ENCODE measurements at places on chromosomes 7 and 10.
A peak's percentile ranks its signal among the peaks of the same experiment; 100 is the strongest.

DNA sequence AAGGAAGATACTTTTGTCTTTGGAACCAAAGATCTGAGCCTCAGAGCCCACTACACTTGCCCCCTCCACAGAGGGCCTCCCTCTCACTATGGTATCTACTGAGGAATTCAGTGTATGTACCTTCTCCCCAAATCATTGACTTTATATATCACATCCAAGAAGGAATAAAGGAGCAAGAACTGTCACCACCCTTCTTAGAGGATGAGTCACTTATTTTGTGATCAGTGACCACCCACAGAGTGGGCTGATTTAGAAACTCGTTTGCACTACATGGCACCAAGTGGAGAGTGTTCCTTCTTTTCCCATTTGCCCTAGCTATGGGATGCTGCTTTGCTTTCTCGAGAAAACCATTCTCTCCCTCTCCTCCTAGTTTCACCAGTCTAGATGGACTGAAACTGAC is 5.7 kb downstream of the TMEM243 start:
- DNase-seq = no peak

GRCh38 chr10:96470116-96470743 is 43.5 kb downstream of the TLL2 start:
- no peak for DNase-seq

GRCh38 chr10:30834153-30834552 is 197.5 kb downstream of the ZNF438 start:
- no peak for DNase-seq

- no peak for DNase-seq
Measured at GRCh38 chr10:112126172-112126571, 57.4 kb downstream of the GPAM start.

- DNase-seq = peak; percentile 61
Measured at GRCh38 chr7:50306494-50307367, 2.2 kb downstream of the IKZF1 start.

DNA sequence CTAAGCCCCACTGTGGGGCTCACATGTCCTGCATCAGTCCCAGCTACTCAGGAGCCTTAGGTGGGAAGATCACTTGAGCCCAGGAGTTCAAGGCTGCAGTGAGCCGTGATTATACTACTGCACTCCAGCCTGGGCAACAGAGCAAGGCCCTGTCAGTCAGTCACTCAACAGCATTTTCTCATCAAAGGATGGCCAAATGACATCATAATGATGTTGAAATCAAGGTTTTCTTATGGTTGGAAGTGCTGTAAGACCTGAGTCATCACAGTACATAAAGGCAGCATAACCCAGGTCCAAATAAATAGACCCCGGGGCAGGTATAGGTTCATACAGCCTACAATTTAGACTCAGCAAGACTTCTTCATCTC is 341.1 kb downstream of the PARD3 start:
- DNase-seq = no peak

DNA sequence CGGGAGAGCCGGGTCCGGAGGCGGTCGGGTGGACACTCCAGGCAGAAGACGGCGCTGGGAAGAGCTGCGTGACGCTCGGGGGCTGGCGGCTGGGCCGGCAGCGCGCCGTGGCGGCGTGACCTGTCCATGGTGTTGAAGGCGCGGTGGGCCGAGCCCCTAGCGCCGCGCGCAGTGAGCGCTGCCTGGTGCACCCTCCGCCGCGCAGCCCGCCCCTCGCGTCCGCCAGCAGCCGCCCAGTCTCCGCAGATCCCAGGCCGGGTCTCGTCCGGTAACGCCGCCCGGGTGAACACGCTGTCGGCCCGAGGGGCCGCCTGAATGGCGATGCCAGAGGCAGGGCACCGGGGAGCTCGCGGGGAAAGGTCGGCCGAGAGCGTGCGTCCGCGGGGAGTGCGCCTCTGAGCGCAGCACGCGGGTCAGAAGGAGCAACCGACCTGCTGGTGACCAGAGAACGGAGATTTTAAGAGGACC is 657 bp upstream of the TMEM178B start:
- DNase-seq = no peak

GRCh38 chr10:58795560-58795959 is 282.9 kb downstream of the BICC1 start:
- DNase-seq = no peak

DNA sequence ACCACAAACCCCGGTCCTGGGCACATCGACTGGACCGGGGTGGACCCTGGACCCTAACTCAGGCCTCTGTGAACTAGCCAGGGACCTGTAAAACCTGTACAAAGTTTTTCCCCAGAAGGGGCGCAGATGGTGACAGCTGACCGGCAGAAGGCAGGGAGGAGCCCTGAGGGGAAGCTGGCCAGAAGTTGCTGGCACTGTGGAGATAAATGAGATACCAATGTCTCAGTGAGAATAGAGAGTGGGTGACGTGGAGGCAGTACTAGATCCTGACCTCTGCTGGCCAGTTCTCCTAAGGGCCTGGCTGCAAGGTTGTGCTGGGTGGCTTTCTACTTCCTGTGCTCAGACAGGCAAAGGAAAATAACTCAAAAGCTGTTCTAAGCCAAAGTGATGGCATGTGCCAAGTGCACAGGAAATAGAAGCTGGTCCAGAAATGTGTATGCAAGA is 10.6 kb upstream of the TSPAN14 start:
- DNase-seq = peak; percentile 58

- DNase-seq = peak; percentile 12
Measured at GRCh38 chr7:66627881-66628360, 760 bp upstream of the KCTD7 start.

DNA sequence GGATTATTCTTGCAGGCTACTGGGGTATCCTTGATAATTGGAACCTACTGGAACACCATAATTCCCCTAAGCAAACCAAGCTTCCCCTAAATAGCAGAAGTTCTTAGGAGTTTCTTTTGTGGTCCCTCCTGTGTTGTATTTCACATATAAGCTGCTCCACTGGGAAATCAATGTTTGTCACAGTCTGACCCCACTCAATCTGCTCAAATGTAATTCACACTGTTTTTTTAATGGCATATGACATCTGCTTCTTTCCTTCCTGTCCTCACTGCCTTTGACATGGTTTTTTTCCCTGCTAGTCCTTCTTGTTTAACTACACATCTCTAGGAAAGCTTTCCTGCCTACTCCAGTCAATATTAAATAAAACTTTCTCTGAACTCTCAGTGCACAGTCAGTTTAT is 1.8 kb upstream of the PTPRZ1 start:
- DNase-seq = no peak

DNA sequence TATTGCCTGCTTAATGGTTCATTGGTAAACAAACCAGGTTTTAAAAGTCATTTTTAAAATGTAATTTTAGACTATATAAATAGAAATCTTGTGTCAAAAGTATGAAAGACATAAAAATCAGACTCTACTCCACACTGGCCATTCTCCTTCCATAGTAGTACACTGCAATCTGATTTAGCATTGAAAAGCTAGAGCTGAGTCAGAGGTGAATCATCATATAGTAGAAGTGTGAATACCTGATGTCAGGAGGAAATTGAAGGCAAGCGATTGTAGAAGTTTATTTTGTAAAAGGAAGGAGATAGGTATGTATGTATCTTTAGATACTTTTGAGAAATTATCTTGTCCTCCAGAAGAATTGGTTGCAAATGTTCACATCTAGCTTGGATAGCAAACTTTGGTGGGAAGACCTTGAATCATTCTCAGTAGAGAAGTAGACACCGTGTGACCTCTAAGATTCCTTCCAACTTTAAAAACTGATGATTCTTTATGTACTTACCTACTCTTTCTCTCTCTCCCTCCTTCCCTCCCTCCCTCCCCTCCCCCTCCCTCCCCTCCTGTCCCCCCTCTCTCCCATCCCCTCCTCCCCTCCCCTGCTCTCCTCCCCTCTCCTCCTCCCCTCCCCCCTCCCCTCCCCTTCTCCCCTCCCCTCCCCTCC is 88.1 kb downstream of the BTAF1 start:
- DNase-seq = no peak

DNA sequence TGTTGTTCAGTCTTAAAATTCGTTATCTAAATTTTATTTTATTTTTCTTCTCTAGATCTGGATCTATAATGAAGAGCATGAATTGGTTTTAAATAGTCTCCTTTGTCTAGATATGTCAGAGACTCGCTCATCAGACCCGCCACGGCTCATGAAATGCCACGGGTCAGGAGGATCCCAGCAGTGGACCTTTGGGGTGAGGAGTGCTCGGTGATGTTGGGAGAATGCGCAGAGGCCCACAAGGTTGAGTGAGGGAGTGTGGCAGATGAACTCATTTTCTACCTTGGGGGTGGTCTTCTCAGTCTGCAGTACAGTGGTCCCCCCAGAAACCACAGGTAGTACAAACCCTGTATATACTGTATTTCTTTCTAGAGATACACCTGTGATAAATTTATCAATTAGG is 95.3 kb downstream of the GALNT11 start:
- no peak for DNase-seq

- DNase-seq = no peak
Measured at GRCh38 chr10:10361301-10361885, 656.3 kb upstream of the CELF2 start.

DNA sequence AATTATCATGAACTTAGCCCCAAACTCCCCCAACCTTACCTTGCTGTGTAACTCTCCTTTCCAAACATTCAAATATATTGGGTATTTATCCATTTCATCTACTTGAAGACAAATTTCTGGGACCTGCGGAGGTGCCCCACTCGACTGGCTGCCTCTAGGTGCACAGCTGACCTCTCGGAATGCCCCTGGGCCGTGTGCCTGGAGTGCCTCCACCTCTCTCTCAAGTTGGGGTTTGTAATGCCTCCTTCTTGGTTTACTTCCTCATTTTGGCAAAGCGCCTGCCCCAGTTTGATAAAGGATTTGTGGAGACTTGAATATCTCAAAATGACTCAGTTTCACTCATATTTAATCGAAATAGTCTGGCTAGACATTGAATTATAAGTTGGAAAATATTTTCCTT is 16.6 kb downstream of the ZNF777 start:
- DNase-seq = no peak

GRCh38 chr7:150356265-150356897 is 12.2 kb upstream of the REPIN1 start:
- DNase-seq = peak; percentile 24

- peak; percentile 28 for DNase-seq
Measured at GRCh38 chr7:148838905-148839304, 45.2 kb downstream of the EZH2 start.

DNA sequence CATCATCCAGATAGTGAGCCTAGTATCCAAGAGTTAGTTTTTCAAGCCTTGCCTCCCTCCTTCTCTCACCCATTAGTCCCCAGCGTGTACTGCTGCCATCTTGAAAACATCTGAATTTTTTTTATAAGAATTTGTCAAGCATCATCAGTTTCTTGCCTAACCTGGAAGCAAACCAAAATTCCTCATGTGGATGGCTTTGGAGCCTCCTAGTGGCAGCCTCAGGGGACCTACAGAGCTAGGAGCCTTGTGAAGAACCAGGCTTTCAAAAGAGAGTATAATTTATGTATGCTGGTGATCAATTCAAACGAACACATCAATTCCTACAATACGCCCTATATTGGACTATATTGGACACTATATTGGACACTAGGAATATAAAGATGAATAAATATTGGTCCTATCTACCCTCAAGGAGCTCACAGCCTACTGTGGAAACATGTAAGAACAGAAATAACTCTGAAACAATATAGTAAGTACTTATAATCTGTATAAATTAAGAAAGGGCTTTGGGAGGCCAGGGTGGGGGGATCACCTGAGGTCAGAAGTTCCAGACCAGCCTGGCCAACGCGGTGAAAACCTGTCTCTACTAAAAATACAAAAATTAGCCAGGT is 63.4 kb downstream of the HPSE2 start:
- no peak for DNase-seq

DNA sequence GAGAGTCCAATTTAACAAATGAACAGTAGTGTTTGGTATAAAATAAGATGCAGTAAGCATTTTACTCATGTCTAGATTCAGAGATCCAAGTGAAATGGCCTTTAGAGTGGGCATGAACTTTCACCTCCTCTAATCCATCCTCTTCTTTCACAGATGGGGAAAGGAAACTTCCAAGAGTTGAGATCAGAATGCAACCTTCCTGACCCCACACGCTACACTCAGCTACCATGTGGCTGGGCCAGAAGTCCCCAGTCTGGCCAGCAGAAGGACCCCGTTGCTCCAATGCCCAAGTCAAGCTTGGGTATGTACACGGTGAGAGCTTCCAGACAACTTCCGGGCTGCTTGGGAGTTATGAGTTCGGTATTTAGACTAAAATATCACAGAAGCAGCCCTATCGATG is 228.0 kb downstream of the ELMO1 start:
- DNase-seq = peak; percentile 87

DNA sequence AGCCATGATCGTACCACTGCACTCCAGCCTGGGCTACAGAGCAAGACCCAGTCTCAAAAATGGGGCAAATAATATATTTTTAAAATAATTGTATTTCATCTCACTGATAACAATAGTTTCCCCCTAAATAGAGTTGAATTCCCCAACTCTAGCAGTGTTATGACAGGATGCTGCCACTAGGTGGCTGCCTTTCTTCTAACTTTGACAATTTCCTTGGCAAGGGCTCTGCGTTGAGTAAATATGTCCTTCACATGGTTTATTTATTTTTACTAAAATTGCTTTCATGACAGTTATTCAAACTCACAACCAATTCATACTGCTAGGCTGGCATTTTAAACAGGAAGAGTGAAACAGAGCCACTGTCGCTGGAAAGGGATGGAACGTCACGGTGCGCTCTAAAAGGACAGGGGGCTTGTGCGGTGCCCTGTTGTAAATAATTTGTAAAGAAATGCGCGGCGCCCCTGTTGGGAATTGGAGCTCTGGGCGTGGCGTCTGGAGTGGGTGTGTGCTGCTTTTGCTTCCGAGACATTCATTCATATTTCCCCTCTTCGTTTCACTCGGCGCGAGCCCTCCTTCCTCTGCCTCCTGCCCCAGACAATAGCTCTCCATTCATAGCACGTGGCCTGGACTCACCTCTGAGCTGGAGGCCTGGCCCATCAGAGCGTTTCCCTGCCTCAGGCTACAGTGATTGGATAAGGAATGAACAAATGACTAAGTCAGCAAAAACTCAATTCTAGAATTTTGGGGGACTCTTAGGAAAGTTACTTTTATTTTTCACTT is 20.5 kb upstream of the PITRM1 start:
- peak; percentile 47 for DNase-seq

- DNase-seq = no peak
Measured at GRCh38 chr10:101000915-101001658, 1.5 kb downstream of the LZTS2 start.

GRCh38 chr7:70091362-70091761 is 493.1 kb downstream of the AUTS2 start:
- DNase-seq = no peak

DNA sequence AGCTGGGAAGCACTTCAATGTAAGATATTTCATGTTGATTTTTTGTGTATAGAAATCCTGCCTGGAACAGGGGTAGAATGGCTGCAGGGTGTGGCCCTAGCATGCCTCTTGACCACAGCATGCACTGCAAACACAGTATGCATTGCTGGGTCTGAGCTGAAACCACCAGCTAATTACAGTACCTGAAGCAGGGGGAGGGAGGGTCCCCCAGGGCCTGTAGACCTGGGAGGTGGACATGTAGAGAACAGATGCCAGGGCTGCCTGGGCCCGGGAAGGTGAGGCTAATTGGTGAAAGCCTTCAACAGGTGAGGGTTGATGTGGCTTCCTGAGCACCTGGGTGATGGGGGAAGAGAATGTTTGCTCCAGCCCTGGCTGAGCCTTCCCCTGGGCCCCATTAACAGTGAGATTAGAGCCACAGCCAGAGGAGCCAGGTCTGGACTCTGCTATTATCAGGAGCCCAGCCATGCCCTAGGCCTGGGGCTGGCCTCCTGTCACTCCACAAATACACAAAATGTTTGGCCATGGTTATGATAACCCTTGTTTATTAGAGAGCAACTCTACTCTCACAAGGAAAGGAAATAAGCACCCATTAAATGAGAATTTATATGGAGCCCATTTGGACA is 83.3 kb downstream of the PLXNA4 start:
- DNase-seq = no peak

- no peak for DNase-seq
Measured at GRCh38 chr7:99340659-99341058, 15.0 kb downstream of the ARPC1A start.

Data from MV-4-11 (cell line).